ENCODE measurements at places on chromosomes 5 and 9.

- DNase-seq = no peak
Observed at GRCh38 chr9:127185181-127185580, 62.7 kb upstream of the ANGPTL2 start.

- no peak for DNase-seq
Observed at GRCh38 chr9:123753016-123753415, 176.9 kb downstream of the DENND1A start.

- DNase-seq = no peak
Observed at GRCh38 chr9:20994486-20994885, 37.0 kb downstream of the HACD4 start.

DNA sequence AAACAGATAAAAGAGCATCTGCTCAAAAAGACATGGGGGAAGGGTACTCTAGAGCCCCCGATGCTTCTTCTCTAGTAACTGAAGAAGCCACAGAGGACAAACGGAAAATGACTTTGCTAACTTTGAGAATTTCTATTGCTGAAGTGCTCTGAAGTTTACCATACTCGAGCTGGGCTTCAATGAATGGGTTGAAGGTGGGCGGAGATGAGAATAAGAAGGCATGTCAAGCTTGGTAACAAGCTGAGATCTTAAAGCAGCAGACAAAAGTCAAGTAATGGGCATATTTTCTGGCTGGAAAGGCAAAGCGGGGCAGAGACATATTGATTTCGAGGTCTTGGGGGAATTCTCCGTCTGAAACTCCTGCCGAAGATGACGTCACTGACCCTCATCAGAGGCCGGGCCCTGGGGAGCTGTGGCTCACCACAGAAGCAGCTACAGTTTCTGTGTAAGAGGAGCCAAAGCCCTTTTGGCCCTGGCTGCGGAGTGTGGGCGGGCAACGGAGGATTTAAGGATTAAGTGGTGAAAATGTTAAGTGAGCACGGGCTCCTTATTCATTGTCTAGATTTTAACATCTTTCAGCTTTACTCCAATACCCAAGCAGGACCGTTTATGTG lies 115.8 kb upstream of the SLIT3 start:
- DNase-seq = no peak

All from NCI-H1436 (cell line).